ENCODE measurements at places on chromosomes 13 and 19.

- DNase-seq, result no peak
Measured at GRCh38 chr19:48755084-48755641, at the start of gene FGF21. Gene FGF21 (plus strand): TSS chr19:48755524. CDS start chr19:48756237, 713 bp downstream.

GRCh38 chr13:84668637-84669036 lies 786.4 kb upstream of the SLITRK1 start:
- no peak for DNase-seq

- no peak for DNase-seq
Measured at GRCh38 chr19:2170987-2171348, 7.2 kb downstream of the DOT1L start.

- no peak for DNase-seq
Measured at GRCh38 chr19:20162821-20163220, 4.2 kb upstream of the ZNF486 start.

- no peak for DNase-seq
Measured at GRCh38 chr13:106819413-106820180, 251.7 kb upstream of the ARGLU1 start.

- no peak for DNase-seq
Measured at GRCh38 chr13:66378894-66379293, 851.2 kb downstream of the PCDH9 start.

- DNase-seq, result no peak
Measured at GRCh38 chr19:14542711-14543328, 13.4 kb downstream of the TECR start.

GRCh38 chr19:5908773-5909442 lies 4.2 kb downstream of the VMAC start:
- no peak for DNase-seq

DNA sequence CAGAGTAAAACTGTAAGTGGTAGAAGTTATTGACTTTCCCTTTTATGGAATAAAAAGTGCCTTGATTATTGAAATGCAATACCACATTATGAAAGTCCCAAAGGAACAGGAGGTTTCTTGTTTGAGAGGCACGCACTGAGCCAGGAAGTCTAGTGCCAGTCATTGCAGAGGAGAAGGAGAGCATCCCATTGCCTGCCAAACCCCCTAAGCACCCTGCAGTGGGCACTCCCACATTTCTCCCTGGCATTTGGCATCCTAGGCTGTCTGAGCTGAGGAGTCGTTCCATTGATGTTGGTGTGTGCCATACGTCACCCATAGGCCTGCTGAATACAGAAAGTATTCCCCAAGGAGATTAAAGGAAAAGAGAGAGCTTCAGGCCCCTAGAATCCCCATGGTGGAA lies 85.7 kb upstream of the MBNL2 start:
- no peak for DNase-seq

DNA sequence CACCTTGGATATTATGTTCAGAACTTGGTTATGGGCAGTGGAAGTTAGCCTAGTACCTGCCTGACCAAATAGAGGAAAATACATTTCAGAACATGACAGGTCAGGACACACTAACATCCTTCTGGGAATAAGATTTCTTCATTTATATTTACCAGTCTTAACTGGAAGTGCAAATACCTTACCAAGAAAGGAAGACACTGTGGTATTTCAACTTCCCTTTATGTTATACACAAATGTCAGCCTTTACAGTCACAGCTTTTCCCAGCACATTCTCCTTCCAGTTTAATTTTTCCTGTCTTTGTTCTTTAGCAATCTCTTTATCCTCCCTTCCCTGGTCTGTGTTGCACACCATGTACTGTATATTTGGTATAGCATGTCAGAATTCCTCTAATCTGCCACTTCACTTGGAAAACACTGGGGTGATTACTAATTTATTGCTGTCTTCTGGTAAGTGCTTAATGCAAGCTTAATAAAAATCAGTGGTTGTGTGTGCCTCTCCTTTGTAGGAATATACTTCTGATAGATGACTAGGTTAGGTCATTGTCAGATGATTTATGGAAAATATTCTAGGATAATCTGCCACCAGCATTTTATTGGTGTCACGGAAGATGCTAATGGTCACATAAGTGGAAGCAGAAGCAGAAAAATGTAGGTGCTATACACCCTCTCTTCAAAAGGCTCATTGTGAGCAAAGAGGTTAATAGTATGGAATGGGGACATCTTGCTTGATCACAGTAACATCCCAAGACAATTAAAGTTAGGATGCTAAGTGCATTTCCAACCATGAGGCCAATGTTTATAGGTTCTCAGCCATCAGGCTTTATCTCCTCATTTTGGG lies 124.3 kb upstream of the STARD13 start:
- no peak for DNase-seq

DNA sequence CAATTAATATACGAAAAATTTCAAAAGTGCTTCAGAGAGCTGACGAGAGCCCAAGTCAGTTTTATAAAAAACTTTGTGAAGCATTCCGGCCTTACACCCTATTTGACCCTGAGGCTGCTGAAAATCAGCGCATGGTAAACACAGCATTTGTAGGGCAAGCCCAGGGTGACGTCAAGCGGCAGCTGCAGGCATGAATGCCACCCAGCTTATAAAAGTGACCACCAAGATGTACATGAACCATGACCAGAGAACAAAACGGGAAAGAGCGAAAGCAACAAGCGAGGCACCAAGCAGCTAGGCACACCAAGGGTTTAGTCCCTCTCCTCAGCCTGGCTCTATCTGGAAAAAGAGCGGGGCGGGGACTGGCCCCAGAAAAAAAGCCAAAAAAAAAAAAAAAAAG lies 6.0 kb downstream of the SIGLEC11 start:
- no peak for DNase-seq

GRCh38 chr19:37218592-37218935 lies 550 bp downstream of the ZNF383 start:
- DNase-seq, result no peak

- no peak for DNase-seq
Measured at GRCh38 chr13:31069808-31070534, 91.7 kb downstream of the HSPH1 start.

GRCh38 chr13:109344552-109345157 lies 441.7 kb downstream of the IRS2 start:
- no peak for DNase-seq

- no peak for DNase-seq
Measured at GRCh38 chr13:40406405-40407120, 259.9 kb downstream of the FOXO1 start.

DNA sequence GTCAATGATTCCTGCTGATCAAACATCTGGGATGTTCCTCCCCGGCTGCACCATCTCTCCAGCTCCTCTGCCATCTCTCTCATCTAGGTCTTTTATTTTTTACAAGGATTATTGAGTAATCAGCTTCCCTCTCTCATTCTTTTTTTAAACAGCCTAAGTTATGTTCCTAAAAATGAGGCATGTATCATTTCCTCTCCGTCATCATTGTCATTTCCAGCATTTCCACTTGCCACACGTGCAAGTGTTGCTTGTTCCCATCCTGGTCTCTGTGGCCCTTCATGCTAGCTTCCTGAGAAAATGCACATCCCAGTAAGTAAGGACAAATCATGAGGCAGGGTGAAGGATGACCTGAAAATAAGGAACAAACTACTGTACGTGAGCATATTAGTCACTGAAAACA lies 102.7 kb upstream of the POSTN start:
- DNase-seq, result no peak

GRCh38 chr19:11196406-11197287 lies 698 bp downstream of the KANK2 start:
- DNase-seq, result no peak

DNA sequence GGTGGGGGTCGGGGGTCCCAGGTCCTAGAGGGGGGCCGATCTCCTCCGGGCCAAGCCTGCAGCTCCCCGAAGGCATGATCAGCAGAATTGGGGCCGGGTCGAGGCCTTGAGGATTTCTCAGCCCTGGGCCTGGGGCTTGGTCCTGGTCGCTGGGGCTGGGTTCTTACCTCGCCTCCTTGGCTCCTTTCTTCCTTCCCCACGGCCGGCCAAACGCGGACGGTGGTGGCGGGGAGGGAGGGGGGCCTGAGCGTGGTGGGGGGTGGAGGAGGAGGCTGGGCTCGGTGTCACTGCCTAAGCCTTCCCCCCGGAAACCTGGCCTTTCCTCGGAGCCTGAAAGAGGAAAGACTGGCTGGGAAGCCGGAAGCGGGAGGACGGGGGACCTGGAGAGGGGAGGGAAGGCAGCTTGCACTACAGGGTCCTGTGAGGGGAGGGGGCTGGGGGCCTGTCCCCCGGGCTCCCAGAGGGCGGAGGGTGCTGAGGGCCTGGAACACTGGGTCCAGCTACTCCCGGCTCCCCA lies at the start of gene ZNF579:
TSS of gene ZNF579 (minus strand) at position 221 of the 517 bp plus-strand sequence. CDS start 1,209 bp downstream, outside the sequence.
- DNase-seq, result peak; percentile 51

DNA sequence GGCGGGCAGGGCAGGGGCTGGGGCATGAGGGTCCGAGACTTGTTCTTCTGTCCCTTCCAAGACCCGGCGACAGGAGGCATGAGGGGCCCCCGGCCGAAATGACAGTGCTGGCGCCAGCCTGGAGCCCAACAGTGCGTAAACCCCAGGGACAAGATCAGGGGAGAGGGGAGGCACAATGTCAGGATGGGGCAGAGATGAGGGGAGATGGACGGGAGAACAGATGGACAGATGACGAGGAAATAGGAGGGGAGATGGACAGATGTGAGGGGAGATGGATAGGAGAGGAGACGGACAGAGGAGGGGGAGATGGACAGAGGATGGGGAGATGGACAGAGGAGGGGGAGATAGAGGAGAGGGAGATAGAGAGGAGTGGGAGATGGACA lies 518 bp downstream of the FLT3LG start:
- no peak for DNase-seq

- no peak for DNase-seq
Measured at GRCh38 chr19:43674596-43674995, 4.6 kb upstream of the PLAUR start.
